ENCODE measurements at places on chromosomes 7 and 10. TPM values are rescaled to one million over a fixed set of nuclear protein-coding genes. Genes with fewer than 3 reads are reported as not detected.

FAM170B gene
- total RNA-seq, result 0.16 TPM

SUN3 gene
- total RNA-seq, result not detected

TBATA gene
- total RNA-seq, result not detected

AKR1D1 gene
- total RNA-seq, result not detected

DNA sequence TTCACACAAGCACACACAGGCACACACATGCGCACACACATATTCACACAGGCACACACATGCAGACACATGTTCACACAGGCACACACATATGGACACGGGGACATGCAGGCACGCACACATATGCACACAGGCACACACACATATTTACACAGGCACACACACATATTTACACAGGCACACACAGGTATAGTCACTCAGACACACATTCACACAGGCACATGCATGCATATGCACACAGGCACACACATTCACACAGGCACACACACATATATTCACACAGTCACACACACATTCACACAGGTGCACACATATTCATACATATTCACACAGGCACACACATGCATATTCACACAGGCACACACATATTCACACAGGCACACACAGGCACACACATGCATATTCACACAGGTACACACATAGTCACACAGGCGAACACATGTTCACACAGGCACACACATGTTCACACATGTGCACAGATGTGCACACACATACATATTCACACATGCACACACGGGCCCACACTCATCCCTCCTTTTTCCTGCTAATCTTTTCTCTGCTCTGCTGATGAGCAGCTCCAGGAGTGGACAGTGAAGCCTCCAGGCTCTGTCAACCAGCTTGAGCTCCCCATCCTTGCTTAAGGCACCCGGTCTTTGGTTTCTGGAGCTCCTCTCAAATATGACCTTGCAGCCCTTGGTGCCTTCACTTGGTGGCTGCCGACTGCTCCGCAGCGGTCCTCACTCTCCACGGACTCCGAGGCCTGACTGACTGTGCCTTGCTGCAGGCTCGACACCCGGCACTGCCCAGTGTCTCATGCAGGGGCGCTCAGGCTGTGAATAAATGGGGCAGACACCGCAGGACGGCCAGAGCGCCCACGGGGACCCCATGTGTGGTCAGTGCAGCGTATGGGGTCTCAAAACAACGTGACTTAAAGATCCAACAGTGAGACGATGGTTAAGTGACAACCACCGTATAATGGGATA is 581.2 kb upstream of the MGMT start:
- no peak for DNase-seq

DNA sequence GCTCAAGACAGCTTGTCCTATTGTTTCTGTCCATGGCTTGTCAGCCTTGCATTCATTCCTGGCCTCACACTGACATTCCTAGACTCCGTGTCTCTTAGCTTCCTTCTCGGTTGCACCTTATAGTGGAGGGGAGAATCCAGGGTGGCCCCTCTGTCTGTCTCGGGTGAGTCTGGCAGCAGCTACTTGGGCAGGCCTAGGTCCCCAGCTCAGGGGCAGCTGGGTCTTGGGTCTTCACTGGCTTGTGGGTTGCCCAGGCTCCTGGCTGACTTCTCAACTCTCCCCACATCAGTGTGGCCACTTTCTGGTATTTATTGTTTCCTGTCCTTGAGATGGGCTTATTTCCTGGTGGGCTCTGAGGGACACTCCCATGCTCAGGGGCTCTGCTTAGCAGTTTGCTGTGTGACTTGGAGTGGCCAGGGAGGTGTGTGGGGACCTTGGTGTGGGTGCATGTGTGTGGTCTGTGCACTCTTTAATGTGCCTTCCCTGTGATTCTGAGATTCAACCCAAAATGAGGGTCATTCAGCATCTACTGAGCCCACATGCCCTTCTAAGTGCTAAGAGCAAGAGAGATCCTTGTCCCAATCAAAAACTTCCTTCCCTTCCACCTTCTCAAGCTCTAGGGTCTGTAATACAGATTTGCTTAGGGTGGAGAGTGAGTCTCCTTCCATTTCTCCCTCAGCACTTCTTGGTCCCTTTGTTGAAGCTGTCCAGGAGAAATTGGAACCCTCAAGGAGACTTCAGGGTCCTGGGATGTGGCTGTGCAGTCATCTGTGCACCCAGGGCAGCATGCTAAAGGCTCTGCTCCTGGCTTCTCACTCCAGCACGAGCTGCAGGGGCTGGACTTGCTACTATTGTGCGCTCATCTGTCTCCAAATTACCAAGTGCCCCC is 20.1 kb downstream of the UPP1 start:
- DNase-seq, result no peak

DNA sequence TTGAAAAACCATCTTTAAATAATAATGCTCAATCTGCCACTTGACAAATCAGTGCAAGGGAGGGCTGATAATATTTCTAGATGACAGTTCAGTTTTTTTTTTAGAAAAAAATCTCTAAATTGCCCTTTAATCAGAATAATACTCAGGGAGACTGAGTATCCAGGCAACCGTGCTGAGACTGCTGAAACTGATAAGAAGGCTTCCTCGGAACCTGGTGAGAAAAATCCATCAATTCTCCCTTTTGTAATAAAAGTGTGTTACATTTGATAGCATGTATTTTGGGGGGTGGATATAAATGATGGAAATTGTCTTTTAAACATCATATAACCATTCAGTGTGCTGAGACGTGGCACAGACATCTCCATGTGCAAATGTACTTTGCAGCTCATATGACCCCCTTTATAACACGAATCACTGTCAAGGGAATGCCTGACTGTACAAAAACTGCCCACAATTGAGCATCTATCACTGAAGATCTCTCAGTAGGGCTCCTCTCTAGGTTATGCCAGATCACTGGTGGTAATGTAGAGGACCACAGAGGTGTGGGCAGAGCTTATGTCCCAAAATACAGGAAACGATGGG is 491.1 kb upstream of the ADARB2 start:
- no peak for DNase-seq

GRCh38 chr7:114156178-114156577 is 237.4 kb upstream of the PPP1R3A start:
- no peak for DNase-seq

- DNase-seq, result no peak
Observed at GRCh38 chr10:88319960-88320517, 263.1 kb downstream of the RNLS start.

Data from activated T-cell treated with anti-CD3 and anti-CD28 coated beads, Interleukin-2, amount 50 U/mL, for 72 hours (primary cell).